GM04504 (cell line): ENCODE measurements at places on chromosomes 12 and 14.
A peak's percentile ranks its signal among the peaks of the same experiment; 100 is the strongest.

GRCh38 chr14:53187921-53188463 lies 34.9 kb upstream of the DDHD1 start:
- DNase-seq, result no peak

DNA sequence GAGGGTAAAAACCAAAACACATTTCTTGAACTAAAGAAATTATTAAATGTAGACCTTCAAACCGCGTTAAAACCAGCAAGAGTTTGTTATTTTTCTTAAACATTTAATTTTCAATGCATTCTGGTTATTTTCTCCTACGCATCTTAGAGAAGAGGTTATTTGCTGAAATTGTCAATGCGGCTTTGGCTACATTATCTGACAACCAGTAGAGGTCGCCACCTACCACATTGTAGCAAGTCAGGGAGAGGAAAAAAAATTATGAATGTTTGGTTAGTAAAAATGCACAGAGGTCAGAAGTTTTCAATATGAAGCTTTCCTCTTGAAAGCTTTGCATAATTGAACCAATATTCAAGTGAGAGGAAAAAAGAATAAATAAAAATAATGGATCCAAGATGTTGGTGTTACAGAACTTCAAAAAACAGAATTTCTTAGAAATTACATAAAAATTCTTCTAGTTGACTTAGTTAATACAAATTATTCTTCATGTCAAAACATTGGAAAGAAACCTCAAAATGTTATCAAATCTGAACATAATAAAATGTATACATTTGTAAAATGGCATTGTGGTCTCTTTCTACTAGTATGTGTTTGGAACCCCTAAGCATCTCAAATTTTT lies 159.4 kb upstream of the TMTC2 start:
- peak; percentile 25 for DNase-seq

GRCh38 chr12:12017798-12018197 lies 52.9 kb upstream of the BCL2L14 start:
- no peak for DNase-seq

DNA sequence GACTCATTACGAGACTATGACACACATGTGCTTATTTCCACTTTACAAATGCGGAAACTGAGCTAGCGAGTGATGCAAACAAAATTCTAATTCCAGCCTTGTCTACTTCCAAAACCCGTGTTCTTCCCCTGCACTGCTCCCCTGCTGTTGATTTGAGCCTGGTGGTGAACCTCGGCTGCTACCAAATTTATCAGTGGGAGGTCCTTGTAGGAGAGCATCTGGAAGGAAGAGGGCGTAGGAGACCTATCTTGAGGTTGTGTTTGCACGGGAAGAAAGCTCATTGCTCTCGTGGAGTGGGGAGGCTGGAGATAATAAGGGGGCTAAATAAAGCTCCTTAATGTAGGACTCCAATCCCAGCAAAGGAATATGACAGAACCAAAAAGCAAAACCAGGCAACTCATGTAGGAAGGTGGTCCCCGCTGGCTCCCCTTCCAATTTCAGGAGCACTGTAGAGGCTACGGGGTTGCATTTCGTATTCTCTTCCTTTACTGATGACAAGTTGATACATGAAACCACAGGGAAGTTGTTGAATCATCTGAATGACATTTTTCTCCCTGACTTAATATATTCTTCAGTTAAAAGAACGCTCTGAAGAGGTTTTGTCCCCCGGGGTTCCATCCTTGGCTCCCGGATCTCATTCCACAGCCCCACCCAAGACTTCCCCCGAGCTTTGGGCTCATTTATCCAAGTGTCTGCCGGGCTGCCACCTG lies 52.6 kb downstream of the FZD10 start:
- no peak for DNase-seq

DNA sequence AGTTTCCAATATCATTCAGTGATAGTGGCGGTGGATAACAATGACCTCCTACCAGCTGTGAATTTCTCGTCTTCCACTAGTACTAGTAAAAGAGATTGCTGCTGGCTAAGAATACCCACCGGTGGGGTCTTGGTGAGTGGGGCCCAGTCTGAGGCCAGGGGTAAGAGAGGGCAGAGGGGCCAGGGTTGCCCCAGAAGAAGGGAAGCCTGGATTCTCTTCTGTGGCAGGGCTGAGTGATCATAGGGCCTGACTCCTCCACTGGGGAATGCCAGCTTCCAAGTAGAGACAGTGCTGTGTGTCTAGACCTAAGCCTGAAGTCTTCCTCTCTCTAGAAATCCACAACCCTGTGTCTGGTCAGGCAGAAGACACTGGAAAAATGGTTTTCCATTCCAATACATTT lies 5.8 kb upstream of the TMEM63C start:
- no peak for DNase-seq

- DNase-seq, result no peak
Measured at GRCh38 chr14:59344016-59344415, 121.2 kb downstream of the GPR135 start.
